ENCODE measurements at places on chromosomes 5 and 9.

DNA sequence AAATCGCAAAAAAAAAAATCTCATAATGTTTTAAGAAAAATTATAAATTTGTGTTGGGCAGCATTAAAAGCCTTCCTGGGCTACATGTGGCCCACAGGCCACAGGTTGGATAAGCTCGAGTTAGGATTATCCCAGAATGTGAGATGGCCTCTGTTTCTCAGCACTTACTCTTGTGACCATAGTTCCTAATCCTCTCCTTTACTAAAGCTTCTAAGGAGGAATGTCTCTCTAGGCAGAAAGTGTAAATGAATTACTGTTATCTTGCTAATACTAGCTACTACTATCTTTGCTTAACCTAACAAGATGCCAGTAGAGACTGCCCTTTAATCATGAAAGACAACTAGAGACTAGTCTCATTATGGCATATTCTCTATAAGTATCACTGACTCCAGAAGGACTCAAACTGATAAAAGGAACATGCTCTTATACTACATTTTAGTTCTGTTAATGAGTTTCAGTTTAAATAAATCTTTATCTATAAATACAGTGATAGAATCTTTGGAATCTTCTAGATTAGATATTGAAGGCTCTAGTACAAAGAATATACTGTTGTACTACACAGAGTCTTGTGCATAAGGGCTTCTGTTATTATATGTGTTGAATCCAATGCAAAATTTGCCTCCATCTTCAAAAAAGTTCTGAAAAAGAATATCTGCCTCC is 13.8 kb downstream of the INVS start:
- no peaks in the 10 kb centered on the region for H3K4me1 ChIP-seq
- no peaks in the 10 kb centered on the region for H3K27me3 ChIP-seq
- H3K4me3 ChIP-seq, result no peak overlapping the region
- H3K36me3 ChIP-seq, result peaks cover 15% of the 10 kb centered on the region

DNA sequence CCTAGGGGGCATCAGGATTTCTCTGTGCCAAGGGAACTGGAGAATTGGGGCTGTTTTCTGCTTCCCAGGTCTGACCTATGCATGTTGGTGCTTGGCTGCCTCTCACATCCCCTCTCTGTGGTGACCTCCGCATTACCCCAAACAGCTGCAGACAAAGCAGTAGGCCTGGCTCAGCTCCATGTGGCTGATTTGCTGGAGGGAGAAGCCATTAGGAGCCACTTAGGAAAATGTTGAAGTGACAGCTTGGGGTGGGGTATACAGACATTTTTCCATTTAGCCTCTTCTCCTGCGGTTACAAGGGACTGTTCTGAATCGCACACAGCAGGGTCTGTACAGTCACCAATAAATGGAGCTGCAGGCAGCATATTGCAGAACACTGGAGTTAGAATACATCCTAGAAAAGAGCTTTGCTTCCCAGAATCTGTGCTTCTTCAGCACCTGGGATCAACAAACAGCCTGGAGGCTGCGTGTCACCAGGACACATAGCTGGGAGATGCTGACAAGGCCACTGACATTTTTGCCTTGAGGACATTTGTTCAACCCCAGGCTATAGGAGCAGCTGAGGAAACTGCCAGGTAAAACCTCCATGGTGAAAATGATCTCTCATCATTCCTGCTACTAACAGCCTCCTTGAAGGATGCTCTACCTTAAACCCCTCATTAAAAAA is 335.3 kb downstream of the DIRAS2 start:
- peaks cover 8% of the 10 kb centered on the region for H3K27me3 ChIP-seq
- no peaks in the 10 kb centered on the region for H3K36me3 ChIP-seq
- DNase-seq, result no peak
- H3K27ac ChIP-seq, result no peak overlapping the region
- no peak overlapping the region for H3K4me3 ChIP-seq
- H3K4me1 ChIP-seq, result no peaks in the 10 kb centered on the region

DNA sequence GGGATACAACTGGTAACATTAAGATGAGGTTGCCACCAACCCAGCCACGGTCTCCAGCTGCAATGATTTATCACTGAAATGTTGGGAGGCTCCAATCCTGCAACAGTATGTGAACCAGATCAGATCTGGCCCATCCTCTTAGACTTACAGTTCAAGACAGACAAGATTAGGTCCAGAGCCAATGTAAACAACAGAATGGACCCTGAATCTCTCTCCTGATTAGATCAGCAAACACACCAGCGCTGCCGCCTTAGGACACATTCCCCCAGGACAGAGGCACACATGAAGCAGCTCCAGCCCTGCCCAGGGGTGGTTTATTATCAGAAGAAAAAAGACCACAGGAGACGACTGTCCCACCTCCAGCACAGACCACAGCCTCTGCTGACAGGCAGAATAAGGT is 82.1 kb downstream of the SLIT3 start:
- no peak overlapping the region for H3K4me3 ChIP-seq
- H3K27ac ChIP-seq, result no peak overlapping the region
- no peaks in the 10 kb centered on the region for H3K36me3 ChIP-seq
- H3K4me1 ChIP-seq, result no peaks in the 10 kb centered on the region

GRCh38 chr9:26945591-26945990 is 1.5 kb downstream of the PLAA start:
- DNase-seq, result no peak
- H3K4me3 ChIP-seq, result peak overlapping the region; percentile 86
- H3K36me3 ChIP-seq, result peaks cover 27% of the 10 kb centered on the region
- peaks cover 3% of the 10 kb centered on the region for H3K27me3 ChIP-seq
- H3K27ac ChIP-seq, result peak overlapping the region; percentile 95

GRCh38 chr9:106800701-106801270 is 62.2 kb upstream of the ZNF462 start:
- no peak overlapping the region for H3K27ac ChIP-seq
- DNase-seq, result no peak
- no peaks in the 10 kb centered on the region for H3K36me3 ChIP-seq
- no peak overlapping the region for H3K4me3 ChIP-seq
- H3K4me1 ChIP-seq, result no peaks in the 10 kb centered on the region

DNA sequence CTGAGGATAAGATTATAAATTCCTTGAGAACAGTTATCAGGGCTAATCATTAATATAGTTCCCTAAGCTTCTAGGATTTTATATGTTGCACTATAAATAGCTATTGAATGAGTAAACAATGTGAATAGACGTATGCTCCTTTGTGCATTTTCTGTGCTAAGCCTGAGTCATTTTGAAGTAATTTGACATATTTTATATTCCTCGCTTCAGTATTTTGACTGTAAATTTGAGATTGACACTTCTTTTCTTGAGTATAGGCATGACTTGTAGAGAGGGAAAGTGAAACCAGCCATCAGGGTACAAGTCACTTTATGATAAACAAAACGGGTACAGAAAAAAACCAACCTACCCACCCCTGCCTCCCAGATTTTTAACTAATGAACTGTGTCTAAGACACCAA is 367.7 kb upstream of the PRR16 start:
- DNase-seq, result no peak
- H3K36me3 ChIP-seq, result no peaks in the 10 kb centered on the region
- no peak overlapping the region for H3K4me3 ChIP-seq
- no peaks in the 10 kb centered on the region for H3K27me3 ChIP-seq
- no peak overlapping the region for H3K27ac ChIP-seq

- no peak overlapping the region for H3K27ac ChIP-seq
- H3K27me3 ChIP-seq, result peaks cover 96% of the 10 kb centered on the region
Measured at GRCh38 chr5:1002836-1003235, 5.8 kb upstream of the NKD2 start.

DNA sequence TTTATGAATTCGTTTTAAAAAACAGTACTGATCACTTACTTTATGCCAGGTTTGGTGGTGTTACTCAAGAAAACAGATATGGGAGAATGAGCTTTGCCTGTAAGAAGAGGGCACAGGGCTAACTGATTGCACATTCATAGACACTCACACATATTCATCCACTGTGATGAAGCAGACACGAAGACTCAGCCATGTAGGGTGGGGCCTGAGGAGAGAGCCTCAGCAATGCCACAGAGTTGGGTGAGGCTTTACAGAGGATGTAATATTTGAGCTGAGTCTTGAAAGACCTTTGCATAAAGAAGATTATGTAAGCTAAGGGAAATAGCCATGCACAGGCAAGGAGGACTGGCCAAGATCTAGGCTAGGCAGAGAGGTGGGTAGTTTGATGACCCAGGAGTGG is 472.8 kb downstream of the PSAT1 start:
- no peaks in the 10 kb centered on the region for H3K36me3 ChIP-seq
- H3K27ac ChIP-seq, result no peak overlapping the region
- no peak overlapping the region for H3K4me3 ChIP-seq
- DNase-seq, result no peak
- no peaks in the 10 kb centered on the region for H3K27me3 ChIP-seq

DNA sequence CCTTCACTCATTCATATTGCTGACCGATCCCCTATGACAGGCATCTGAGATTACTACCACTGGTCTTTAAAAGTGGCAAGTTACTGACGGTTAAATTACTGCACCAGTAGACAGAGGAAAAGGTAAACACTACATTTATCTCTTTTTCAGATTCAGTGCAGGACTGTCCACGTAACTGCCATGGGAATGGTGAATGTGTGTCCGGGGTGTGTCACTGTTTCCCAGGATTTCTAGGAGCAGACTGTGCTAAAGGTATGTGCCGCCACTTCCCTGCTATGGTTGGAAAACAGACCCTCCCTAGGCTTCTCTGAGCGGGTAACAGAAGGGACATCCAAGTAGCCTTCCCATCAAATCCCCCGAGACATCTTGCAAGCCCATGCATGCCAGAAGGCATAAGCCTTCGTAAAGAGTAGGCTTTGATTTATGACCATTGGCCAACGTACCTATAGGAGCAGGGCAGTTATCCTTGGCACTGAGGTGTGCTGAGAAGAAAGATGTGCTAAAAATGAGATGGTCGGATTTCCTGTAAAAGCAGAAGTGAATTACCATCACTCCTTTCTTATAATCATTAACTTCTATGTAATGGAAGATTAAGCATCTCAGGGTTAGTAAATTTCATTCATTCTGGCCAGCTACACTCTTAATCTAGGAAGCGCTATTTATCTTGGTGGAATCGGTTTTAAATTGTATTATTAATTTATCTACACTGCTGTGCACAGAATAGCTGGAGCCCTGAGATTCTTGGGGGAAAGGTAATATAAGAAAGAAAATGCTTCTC is 193.4 kb upstream of the WWC1 start:
- H3K36me3 ChIP-seq, result no peaks in the 10 kb centered on the region
- no peak overlapping the region for H3K4me3 ChIP-seq
- H3K4me1 ChIP-seq, result no peaks in the 10 kb centered on the region
- H3K27me3 ChIP-seq, result no peaks in the 10 kb centered on the region
- DNase-seq, result no peak

DNA sequence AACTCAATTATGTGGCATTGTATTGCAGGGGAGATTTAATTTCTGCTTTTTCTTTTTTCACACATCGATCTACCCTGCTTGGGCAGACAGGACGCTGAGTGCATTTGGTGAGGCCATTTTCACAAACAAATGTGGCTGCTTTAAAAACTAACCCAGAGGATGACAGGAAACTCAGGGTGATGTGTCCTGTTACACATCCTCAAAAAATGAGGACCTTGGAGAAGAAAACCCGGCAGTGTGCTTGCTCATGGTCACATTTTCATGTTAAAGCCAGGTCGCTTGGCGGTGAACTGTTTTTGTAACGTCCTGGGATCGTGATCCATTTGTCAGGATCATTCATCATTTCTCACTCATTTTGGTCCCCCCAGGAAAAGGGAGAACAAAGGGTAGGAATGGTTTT is 478.3 kb upstream of the ADAMTS16 start:
- no peak for DNase-seq
- no peak overlapping the region for H3K27ac ChIP-seq
- no peak overlapping the region for H3K4me3 ChIP-seq
- H3K4me1 ChIP-seq, result no peaks in the 10 kb centered on the region

- H3K27me3 ChIP-seq, result peaks cover 27% of the 10 kb centered on the region
- H3K27ac ChIP-seq, result no peak overlapping the region
- no peaks in the 10 kb centered on the region for H3K4me1 ChIP-seq
- no peak for DNase-seq
Measured at GRCh38 chr5:97088774-97089148, 53.6 kb downstream of the LIX1 start.

DNA sequence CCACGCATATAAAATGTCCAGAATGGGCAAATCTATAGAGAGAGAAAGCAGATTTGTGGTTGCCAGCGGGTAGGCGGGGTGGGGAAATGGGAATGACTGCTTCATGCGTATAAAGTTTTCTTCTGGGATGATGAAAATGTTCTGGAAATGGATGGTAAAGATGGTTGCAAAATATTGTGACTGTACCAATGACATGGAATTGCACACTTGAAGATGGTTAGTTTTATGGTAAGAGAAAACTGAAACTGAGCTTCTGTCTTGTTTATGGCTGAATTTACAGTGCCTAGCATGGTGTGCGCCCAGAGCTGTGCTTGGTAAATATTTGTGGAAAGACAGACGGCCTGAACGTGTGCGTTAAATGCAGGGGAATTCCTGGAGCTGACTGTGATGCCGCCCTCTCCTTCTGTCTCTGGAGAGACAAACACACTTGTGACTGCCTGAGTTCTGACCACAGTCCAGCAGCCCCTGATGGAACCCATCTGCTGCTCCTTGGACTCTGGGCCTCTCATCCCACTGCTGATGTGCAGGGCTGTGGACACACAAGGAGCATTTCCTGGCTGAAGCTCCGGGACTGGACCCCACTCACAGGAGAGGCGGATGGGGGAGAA is 8.6 kb upstream of the PTGES start:
- peaks cover 19% of the 10 kb centered on the region for H3K27me3 ChIP-seq
- no peak overlapping the region for H3K27ac ChIP-seq
- DNase-seq, result no peak
- H3K4me1 ChIP-seq, result peaks cover 19% of the 10 kb centered on the region
- no peaks in the 10 kb centered on the region for H3K36me3 ChIP-seq
- no peak overlapping the region for H3K4me3 ChIP-seq

DNA sequence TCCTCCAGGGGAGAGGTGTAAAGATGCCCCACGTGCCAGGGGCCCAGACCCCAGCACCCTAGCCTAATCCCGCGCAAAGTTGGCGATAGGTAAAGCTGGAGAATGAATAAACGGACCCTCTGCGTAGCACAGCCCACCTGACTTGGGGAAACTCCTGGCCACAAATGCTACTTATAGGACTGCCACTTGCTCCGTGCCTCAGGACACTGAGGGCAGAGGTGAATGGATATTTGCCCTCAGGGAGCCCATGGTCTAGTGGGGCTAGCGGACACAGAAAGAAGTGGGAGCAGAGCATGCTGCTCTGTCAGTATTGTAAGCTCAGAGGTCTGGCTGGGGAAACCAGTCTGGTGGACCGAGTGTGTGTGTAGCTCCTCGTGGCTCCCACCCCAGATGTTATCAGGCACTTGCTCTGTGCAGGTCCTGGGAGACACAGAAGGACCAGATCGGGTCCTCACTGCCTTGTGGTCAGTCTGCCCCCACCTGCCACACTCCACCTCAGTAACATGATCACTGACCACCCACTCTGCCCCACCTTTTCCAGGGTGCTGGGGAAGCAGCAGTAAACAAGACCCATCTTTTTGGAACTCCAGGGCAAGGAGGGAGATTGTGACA is 841 bp downstream of the GRK6 start:
- H3K36me3 ChIP-seq, result peaks cover 48% of the 10 kb centered on the region
- no peaks in the 10 kb centered on the region for H3K27me3 ChIP-seq
- peak; percentile 33 for DNase-seq

GRCh38 chr5:4532705-4533080 is 607.4 kb upstream of the ADAMTS16 start:
- DNase-seq, result no peak
- no peaks in the 10 kb centered on the region for H3K4me1 ChIP-seq
- no peaks in the 10 kb centered on the region for H3K36me3 ChIP-seq
- H3K4me3 ChIP-seq, result no peak overlapping the region
- H3K27me3 ChIP-seq, result no peaks in the 10 kb centered on the region

Measured in activated naive CD4-positive, alpha-beta T cell treated with anti-CD3 and anti-CD28 coated beads, Interleukin-2, amount 10 ng/mL, durations not matched to agents 7 days and 5 days (primary cell).